ENCODE measurements at places on chromosomes 11 and 22.

DNA sequence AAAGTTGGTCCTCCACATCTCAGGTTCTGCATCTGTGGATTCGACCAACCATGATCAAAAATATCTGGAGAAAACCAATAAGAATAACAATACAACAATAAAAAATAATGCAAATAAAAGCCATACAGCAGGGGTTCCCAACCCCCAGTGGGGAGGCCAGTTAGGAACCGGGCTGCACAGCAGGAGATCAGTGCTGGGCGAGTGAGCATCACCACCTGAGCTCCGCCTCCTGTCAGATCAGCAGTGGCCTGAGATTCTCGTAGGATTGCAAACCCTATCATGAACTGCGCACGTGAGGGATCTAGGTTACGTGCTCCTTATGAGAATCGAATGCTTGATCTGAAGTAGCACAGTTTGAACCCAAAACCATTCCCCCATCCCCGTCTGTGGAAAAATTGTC, 25.4 kb upstream of the MYO18B start:
- no peak for DNase-seq

GRCh38 chr11:104898685-104899013, 389 bp upstream of the CASP12 start:
- no peak for DNase-seq

GRCh38 chr11:116388146-116388545, 384.6 kb downstream of the BUD13 start:
- DNase-seq: no peak

- DNase-seq: no peak
These were observed 2.4 kb downstream of the MAPK1 start for GRCh38 chr22:21865041-21865440.
